Frontal cortex (tissue), 4 donors: ENCODE measurements at places on chromosomes 3 and 15. TPM values are rescaled to one million over a fixed set of nuclear protein-coding genes. Genes with fewer than 3 reads are reported as not detected.

Gene CHST13
- total RNA-seq: under 0.01 TPM

Gene CD47
- total RNA-seq: 444 TPM

GRCh38 chr3:36312351-36312750, 68.0 kb upstream of the STAC start:
- no peak for DNase-seq

DNA sequence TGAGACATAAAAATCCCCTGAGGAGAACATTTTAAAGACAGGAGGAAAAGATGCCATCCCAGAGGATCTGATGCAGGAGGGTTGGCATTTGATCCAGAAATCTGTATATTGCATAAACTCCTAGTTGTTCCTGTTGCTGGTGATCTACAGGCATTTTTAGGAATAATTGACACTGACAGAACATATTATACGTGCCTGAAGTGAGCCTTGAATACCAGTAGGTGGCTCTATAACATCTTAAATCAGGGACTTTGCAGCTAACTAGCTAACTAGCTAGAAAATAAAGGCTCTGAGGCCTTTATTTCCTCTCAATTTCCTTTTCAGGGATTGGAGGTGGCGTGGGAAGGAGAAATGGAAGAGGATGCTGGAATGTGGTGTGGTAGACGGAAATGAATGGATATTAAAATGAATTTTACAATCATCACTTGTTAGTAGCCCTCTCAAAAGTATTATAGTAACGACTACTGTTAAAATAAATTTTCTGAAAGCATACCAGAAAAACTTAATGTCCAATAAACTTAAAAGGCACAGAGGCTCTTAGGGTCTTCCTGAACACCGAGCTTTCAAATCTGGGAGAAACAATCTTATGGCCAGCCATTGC, 73.8 kb upstream of the ZBED2 start:
- peak; percentile 39 for DNase-seq
